ENCODE measurements at places on chromosomes 3 and 15.

- ATAC-seq = no peak
These were observed 25.9 kb upstream of the UACA start for GRCh38 chr15:70789213-70789612.

DNA sequence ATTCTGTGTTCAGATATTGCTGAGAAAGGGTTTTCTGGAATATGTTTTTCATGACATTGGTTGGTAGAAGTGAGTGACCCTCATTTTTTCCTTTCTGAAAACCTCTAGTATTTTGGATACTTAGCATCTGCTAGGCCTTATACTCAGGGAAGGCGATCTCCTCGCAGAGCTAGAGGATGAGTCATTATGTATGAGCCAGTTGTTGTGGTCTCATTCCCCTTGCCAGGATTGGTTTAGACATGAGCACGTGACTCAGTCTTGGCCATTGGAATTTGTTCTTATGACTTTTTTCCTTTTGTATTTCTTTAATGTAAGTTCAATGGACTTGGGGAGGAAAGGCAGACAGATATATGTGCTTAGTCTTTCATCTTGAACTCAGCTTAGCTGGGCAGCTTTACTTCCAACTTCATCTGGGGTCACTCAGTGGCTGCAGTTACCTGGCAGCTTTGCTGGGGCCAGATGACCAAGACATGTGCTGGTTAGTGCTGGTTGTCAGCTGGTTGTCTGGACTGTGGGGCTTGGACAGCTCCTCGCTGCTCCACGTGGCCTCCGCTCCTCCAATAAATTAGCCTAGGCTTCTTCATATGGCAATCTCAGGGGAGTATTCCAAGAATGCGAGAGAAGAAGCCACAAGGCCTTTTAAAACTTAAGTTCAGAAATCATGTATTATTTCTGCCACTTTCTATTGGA lies 207.5 kb downstream of the IL20RB start:
- no peak for ATAC-seq

- no peak for ATAC-seq
These were observed 31.1 kb downstream of the OXSM start for GRCh38 chr3:25820816-25821486.

GRCh38 chr3:37279856-37280255 lies 105.5 kb upstream of the LRRFIP2 start:
- no peak for ATAC-seq

DNA sequence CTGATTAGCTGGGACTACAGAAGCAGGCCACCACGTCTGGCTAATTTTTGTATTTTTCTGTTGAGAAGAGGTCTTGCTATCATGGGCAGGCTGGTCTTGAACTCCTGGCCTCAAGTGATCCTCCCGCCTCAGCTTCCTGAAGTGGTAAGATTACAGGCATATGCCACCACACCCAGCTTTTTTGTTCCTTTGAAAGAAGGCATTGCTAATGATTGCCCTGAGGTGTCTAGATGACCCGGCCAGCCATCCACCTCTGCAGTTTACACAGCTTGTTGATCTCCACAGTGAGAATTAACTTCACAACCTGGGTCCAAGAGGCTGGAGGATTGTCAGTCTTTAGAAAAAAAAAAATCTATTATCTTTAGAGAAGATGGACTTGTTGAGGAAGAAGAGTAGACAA lies 58.7 kb downstream of the SMAD3 start:
- ATAC-seq = no peak

DNA sequence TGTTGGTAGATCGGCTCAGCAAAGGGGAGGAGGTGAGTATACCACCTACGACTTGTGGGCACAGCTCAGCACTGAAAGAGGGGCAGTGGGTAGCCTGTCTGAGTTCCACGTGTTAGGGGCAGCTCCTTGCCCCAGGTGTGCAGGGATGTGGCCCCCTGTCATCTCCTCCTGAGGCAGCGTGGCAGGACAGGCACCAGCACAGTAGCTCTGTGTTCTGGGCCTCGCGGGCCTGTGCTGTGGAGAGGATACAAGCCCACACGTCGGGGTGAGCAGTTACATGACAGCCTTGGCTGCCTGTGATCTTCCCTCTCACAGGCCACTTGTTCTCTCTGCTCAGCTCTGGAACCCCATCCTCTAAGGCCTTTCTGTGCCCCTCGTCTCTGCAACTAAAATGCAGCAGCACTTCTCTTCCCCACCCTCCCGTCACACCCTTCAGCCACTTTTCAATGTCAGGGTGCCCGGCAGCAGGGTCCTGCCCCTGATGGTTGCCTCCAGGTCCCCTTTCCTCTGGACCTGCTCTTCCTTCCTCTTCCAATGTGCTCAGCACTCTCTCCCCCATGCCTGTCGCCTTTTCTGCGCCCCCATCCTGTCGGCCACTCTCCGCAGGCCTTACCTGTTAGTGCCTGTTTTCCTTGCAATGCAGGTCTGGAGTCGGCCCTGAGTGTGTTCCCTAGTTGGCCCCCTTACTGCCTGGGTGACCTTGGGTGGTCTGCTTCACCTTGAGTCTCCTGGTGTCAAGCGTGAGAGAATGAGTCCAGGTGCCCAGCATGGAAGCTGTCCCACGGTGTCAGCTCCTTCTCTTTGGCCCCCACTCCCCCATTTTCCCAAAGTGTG lies 18.2 kb upstream of the CPNE9 start:
- ATAC-seq = no peak
